Progenitor cell of endocrine pancreas (in vitro differentiated cells): ENCODE measurements at places on chromosomes 7 and 10. TPM values are rescaled to one million over a fixed set of nuclear protein-coding genes. Genes with fewer than 3 reads are reported as not detected.

DNA sequence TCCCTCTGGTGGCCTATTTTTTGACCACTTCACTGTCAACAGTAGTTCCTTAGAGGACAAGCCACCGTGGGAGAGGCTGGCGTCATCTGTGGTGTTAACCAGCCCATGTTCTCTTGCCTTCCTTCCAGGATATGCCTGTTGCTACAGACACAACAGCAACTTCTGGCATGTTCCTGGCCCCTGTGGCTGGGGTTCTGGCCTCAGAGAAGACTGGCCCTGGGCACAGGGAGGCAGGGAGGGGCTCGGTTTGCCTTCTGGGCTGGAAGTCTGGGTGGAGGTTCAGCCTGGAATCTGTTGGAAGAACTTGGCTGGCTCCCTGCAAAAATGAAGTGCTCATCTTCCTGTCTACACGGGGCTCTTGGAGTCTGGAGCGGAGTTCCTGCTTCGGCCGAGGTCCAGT, 25.7 kb downstream of the GOLGA7B start:
- H3K4me3 ChIP-seq = no peak overlapping the region
- peaks cover 37% of the 10 kb centered on the region for H3K27me3 ChIP-seq
- no peak for DNase-seq
- H3K27ac ChIP-seq = no peak overlapping the region
- no peaks in the 10 kb centered on the region for H3K36me3 ChIP-seq

- no peak overlapping the region for H3K27ac ChIP-seq
- no peak overlapping the region for H3K4me3 ChIP-seq
- no peak for DNase-seq
- H3K36me3 ChIP-seq = no peaks in the 10 kb centered on the region
These were observed 11.6 kb downstream of the TMEM273 start for GRCh38 chr10:49176310-49177268.

GRCh38 chr10:88913788-88914187, 33.7 kb downstream of the STAMBPL1 start:
- peaks cover 2% of the 10 kb centered on the region for H3K4me1 ChIP-seq
- H3K27me3 ChIP-seq = no peaks in the 10 kb centered on the region
- H3K27ac ChIP-seq = no peak overlapping the region
- DNase-seq = no peak
- no peak overlapping the region for H3K4me3 ChIP-seq

DNA sequence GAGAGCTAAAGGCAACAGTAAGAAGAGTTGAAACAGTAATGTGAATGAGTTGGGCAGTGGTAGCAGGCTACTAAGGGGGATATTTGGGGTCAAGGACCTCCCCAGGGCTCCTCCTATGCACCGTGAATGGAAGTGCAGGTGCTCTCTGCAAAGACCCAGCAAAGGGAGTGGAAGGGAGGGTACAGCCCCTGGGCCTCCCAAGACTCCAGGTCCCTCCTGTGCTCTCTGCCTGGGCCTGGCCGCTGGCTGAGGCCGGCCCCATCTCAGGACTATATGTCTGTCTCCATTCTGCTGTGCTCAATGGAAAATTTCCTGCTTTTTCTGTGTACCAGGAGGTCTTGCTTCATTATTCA, 372.1 kb upstream of the MKI67 start:
- no peaks in the 10 kb centered on the region for H3K4me1 ChIP-seq
- no peaks in the 10 kb centered on the region for H3K27me3 ChIP-seq
- no peak overlapping the region for H3K27ac ChIP-seq
- no peaks in the 10 kb centered on the region for H3K36me3 ChIP-seq
- H3K4me3 ChIP-seq = no peak overlapping the region
- no peak for DNase-seq

- peak overlapping the region; percentile 63 for H3K27ac ChIP-seq
- DNase-seq = peak; percentile 17
- peaks cover 4% of the 10 kb centered on the region for H3K4me1 ChIP-seq
- H3K4me3 ChIP-seq = no peak overlapping the region
These were observed 8.0 kb upstream of the ZNRF2 start for GRCh38 chr7:30276203-30276900.

DNA sequence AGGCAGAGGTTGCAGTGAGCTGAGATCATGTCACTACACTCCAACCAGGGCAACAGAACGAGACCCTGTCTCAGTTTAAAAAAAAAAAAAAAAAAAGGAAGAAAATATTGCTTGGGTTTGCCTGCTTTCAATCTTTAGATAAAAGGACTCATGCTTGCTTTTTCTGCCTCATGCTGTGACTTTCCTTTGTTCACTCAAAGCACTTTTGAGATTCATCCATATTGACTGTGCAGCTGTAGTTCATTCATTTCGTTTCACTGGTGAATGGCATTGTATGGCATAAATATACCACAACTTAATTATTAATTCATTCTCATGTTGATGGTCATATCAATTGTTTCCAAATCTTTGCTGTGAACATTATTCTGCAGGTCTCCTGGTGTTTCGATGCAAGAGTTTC, 97.6 kb upstream of the NFE2L3 start:
- H3K4me1 ChIP-seq = no peaks in the 10 kb centered on the region
- peaks cover 1% of the 10 kb centered on the region for H3K36me3 ChIP-seq
- H3K27ac ChIP-seq = no peak overlapping the region
- H3K4me3 ChIP-seq = no peak overlapping the region

DNA sequence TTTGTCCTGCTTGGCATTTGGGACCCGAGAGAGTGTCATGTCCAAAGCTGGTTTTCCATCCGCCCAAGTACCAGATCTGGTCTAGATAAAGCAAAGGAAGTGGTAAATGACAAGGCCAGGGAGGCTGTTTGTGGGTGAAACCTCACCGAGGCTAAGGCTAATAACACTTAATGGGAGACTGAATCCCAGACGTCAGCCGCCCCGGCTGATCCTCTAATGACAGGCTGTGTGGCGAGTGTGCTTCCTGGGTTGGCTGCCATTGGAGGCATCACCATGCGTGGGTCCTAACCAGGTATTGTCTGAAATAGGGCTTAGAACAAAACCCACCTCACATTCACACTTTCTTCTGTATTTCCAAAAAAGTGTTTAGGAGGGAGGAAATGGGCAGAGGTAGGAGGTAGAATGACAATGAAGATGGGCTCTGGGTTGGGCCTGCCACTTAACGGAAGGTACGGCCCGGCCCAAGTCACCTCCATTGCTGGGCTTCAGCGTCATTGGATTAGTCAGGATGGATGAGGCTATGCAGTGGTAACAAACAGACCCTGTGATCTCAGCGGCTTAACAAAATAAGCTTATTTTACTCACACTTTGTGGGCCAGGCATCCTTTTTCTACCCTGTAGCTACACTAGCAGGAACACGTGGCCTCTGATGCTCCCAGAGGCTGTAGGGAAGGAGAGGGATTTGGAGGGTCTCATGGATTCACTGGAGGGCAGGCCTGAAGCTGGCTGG, 59.7 kb downstream of the PROSER2 start:
- H3K36me3 ChIP-seq = no peaks in the 10 kb centered on the region
- no peak overlapping the region for H3K27ac ChIP-seq
- H3K4me3 ChIP-seq = no peak overlapping the region
- H3K27me3 ChIP-seq = no peaks in the 10 kb centered on the region

DNA sequence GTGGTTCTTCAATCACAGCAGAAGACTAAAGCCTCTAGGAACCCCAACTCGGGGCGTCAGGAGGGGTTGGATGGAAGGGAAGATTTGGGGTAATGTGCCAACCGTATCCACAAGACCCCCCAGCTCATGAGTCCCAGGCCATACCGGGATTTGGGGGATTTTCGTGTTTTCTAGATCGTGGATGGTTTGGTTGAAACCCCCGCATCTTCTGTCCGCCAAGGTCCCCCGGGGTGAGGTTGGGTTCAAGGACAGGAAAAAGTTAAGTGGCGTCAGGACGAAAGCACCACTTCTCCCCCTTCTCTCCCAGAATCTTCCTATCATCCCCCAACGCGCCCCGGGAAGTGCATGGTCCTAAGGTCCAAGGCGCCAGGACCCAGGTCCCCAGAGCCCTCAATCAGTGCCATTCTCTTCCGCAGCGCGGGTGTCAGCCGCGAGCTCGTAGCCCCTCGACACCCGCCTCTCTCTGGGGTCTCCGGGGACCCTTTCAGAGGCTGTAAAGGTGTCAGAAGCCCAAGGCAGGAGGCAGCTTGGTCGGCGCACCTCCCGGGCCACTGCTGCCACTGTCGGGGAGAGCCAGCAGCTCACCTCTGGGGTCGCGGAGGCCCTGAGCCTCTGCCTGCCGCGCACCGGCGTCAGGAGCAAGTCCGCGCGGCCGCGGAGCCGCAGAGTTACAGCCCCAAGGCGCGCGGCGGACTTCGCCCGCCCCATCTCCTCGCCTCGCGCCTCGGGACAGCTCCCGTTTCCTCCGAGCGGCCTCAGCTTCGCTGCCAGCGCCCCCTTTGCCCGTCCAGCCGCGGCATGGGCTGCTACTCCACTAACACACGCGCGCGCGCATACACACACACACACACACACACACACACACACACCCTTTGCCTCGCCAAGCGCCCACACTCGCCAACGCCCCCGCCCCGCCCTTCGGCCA, 1.5 kb downstream of the MKX start:
- H3K4me1 ChIP-seq = peaks cover 16% of the 10 kb centered on the region
- peak overlapping the region; percentile 60 for H3K27ac ChIP-seq
- peak; percentile 16 for DNase-seq
- H3K36me3 ChIP-seq = no peaks in the 10 kb centered on the region
- H3K27me3 ChIP-seq = peaks cover 76% of the 10 kb centered on the region
- H3K4me3 ChIP-seq = peak overlapping the region; percentile 78

GRCh38 chr10:28722065-28722803, 44.9 kb downstream of the BAMBI start:
- peaks cover 10% of the 10 kb centered on the region for H3K4me1 ChIP-seq
- H3K27me3 ChIP-seq = peaks cover 5% of the 10 kb centered on the region
- DNase-seq = peak; percentile 30
- peak overlapping the region; percentile 90 for H3K27ac ChIP-seq

DNA sequence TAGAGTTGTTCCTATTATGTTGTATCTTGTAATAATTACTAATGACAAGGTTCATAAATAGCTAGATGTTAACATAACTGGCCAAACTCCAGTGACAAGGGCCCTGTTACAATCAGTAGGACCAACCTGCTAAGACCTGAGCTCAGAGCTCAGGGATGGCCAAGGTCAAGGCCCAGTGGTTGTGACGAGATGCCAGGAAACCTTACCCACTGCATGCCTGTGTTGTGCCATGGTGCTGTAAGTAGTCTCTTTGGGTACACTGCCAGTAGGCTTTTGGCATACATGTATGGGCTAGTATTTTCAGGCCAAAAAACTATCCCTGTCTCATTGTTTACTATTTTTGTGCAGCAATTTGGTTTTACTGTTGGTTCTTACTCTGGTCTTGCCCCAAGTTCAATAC, 7.9 kb upstream of the IDI2 start:
- no peaks in the 10 kb centered on the region for H3K27me3 ChIP-seq
- no peak overlapping the region for H3K4me3 ChIP-seq
- peaks cover 6% of the 10 kb centered on the region for H3K36me3 ChIP-seq
- no peaks in the 10 kb centered on the region for H3K4me1 ChIP-seq
- no peak overlapping the region for H3K27ac ChIP-seq

GRCh38 chr7:50208378-50208982, 96.0 kb upstream of the IKZF1 start:
- no peak overlapping the region for H3K4me3 ChIP-seq
- no peaks in the 10 kb centered on the region for H3K36me3 ChIP-seq
- H3K4me1 ChIP-seq = no peaks in the 10 kb centered on the region
- peaks cover 27% of the 10 kb centered on the region for H3K27me3 ChIP-seq
- no peak overlapping the region for H3K27ac ChIP-seq

The CPA2 gene
- total RNA-seq = 85.0 and 107 TPM in 2 replicates

The TES gene
- 123 and 140 TPM in 2 replicates for total RNA-seq
